ENCODE measurements at places on chromosomes 5 and 9.

DNA sequence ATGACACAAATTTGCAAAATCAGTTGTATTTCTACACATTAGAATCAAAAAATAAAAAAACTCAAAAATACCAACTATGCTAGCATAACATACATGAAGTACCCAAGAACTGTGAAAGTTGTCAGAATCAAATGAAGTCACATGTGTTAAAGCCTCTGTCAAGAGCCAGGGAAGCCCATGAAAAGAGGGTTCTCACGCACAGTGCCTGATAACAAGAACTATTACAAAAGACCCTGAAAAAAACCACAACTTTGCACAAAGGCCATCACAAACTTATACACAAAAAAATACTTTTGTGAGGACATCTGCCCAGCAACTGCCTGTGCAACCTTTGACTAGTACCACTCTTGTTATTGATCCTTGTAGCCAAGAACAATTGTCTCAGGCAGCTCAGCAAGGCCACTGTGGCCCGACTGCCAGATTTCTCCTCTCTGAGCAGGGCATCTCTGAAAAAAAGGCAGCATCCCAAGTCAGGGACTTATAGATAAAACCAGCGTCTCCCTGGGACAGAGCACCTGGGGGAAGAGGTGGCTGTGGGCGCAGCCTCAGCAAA is 28.9 kb upstream of the HNRNPA0 start:
- DNase-seq = no peak

DNA sequence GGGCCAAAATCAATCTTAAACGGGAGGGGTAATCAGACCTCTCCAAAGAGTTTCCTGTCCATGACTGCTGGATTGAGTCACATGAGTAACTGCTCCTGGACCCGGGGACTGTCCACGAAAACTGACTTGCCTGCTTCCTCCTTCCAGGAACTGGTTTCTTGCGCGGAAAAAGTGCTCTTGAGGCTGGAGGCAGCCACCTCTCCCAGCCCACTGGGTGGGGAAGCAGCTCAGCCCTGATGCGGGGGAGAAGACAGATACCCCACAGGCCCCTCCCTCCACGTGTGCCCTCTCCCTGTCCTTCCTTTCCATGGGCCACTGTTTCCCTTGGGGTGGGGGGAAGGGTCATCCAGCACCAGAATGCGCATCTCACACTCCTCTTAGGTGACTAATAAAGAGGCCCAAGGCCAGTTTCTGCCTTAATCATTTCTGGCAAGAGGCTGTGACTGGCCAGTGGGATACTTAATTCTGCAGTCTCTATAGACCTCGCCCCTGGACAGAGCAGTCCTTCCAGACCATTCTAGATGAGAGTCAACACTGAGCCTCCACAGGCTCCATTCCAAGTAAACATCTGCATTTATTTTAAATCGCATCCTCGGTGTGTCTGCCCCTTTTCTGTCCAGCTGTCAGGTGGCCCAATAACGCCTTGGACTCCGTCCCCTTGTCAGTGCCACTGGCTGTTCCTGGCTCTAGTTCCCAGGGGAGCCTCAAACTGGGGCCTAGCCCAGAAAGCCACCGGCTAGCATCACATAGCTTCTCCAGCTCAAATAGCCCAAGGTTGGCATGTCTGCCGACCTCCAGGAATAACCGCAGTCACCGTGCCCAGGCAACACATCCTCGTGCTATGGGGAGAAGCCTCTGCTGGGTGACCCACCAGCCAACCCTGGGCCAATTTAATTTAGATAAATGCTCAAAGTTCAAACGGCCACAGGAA is 12.0 kb downstream of the REXO4 start:
- no peak for DNase-seq

GRCh38 chr9:134391319-134392231 is 65.3 kb downstream of the RXRA start:
- DNase-seq = peak; percentile 86

GRCh38 chr5:98906756-98907355 is 22.0 kb downstream of the CHD1 start:
- DNase-seq = no peak

DNA sequence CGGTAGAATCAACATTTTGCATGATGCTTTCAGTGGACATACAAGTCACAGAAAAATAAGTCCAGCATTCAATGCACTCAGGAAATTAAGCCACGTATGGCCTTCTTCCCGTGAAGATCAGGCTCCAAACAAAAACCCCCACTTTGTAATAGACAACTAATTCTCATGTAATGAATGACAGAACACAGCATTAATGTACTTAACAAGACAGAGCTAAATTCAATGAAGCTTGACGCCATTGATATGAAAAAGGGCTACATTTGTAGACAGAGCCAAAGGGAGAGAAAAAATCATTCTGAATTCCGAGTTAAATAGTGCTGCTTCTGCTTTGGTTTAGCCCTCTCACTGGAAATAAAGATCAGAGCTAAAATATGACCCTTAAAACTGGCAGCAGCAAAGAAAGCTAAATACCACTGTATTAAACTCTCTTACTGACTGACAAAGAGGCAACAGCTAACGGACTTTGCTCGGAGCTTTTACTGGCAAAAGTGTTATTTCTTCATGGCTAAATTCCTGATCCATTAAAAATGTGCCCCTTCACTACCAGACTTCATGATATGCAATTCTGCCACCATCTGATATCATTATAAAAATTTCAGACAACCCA is 250.5 kb downstream of the BNC2 start:
- no peak for DNase-seq

GRCh38 chr5:103114440-103114839 is 5.5 kb downstream of the GIN1 start:
- DNase-seq = no peak

GRCh38 chr9:4066120-4066519 is 233.7 kb downstream of the GLIS3 start:
- no peak for DNase-seq

- no peak for DNase-seq
These were observed 37.0 kb upstream of the LCP2 start for GRCh38 chr5:170334626-170335025.

GRCh38 chr9:128818099-128818838 is at the start of gene ENDOG:
ENDOG (plus strand) TSS chr9:128818500; CDS start chr9:128818685, 185 bp downstream.
- DNase-seq = peak; percentile 98

- DNase-seq = no peak
These were observed 43.0 kb downstream of the USP20 start for GRCh38 chr9:129878291-129878690.

GRCh38 chr5:174303035-174303434 is 257.5 kb downstream of the NSG2 start:
- DNase-seq = no peak

DNA sequence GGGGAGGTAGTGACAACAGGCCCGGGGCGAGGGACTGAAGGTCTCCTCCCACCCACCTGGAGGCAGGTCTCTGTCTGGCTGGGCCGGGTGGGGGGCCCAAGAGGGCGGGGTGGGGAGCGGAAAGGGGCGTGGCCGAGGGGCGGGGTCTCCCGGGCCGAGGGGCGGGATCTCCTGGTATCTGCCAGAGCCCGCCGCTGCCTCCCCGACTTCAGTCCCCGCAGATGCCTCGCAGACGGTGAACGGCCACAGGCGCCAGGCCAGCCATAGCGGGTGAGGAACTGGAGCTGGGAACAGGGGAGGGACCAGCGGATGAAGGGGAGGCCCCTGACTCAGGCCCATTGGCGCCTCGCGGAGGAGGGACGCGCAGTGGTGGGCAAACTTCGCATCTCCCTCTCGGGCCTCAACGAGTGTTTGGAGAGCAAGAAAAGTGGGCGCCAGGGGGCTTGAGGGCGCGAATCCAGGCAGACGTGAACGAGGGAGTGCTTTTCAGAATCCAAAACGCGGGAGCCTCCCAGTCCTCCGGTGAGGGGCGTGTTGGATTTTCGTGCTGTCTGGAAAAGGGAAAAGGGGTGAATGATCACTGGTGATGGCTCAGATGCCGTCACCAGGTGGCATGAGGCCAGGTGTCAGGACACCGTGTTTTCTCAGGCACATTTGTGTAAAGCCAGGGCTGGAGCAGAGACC is at the start of gene ADGRD2:
TSS of gene ADGRD2 (plus strand) at position 211 of the 684 bp plus-strand sequence. CDS start 1,216 bp downstream, outside the sequence.
- no peak for DNase-seq

- DNase-seq = no peak
These were observed 69.8 kb downstream of the EQTN start for GRCh38 chr9:27227192-27227591.

GRCh38 chr5:155783246-155783645 is 543.7 kb upstream of the SGCD start:
- no peak for DNase-seq

- DNase-seq = no peak
These were observed at the start of gene IRX1 for GRCh38 chr5:3595006-3595961. IRX1 (plus strand) TSS chr5:3595832; CDS start chr5:3596106, 274 bp downstream.

DNA sequence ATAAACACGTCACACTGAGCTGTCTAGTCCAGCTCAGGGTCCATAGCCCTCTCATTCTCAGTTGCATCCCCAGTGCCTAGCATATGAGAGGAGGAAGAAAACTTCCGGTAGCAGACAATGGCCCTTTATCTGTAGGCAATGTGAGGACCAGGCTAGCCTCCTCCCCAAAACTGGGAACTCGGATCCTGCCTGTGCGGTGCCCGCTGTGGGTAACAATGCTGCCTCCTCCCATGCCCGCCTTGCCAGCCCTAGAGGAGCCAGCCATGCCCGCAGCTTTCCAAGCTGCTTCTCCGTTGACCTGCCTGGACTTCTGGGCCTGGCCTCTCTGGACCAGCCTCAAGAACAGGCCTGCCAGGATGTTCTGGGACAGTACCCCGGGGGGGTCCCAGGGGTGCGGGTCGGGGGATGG is 74.6 kb upstream of the ORM1 start:
- DNase-seq = no peak

GRCh38 chr5:180580681-180581080 is 10.6 kb downstream of the SCGB3A1 start:
- no peak for DNase-seq

DNA sequence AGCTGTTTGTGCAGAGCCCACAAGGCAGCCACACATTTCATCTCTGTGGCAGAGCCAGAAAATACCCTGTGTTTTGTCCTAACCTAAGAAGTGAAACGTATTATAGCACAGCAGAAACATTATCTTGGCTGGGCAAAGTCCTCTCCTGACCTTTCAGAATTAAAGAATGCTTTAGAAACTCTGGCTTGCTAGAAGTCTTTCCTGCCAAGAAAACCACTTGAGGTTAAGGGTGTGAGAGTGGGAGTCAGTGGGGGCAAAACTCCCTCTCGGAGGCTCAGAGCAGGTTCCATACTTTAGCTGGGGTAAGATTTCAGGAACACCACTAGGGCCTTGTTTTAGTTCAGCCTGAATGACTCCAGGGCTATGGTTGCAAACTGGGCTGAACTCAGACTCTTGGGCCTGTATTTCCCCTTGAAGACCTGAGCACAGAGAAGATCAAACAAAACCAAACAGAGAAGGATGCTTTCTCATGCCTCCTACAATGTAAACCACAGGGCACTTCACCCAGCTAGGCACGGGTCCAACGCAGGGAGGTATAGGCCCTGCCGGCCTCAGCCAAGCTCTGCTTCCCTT is 48.0 kb downstream of the ZNF366 start:
- no peak for DNase-seq

GRCh38 chr5:123582550-123583285 is 70.7 kb downstream of the CSNK1G3 start:
- DNase-seq = no peak

DNA sequence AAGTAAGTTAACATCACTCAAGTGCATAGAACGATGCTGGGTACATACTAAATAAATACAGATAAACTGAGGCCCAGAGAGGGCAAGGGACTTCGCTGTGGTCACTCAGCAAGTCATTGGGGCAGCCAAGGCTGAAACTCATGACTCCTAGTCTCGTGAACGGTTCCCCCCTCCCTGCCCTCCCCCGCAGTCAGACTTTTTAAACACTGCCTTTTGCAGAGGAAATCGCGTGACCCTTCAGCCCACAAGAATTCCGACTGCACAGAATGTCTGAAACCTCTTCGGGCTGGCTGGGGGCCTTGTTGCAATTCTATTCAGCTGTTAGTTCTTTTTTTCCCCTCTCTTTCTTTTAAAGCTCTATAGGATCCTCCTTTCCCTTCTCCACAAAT is 28.1 kb downstream of the NEK6 start:
- DNase-seq = peak; percentile 60

- DNase-seq = no peak
These were observed 145.6 kb downstream of the HSD17B3 start for GRCh38 chr9:96156171-96156974.

DNA sequence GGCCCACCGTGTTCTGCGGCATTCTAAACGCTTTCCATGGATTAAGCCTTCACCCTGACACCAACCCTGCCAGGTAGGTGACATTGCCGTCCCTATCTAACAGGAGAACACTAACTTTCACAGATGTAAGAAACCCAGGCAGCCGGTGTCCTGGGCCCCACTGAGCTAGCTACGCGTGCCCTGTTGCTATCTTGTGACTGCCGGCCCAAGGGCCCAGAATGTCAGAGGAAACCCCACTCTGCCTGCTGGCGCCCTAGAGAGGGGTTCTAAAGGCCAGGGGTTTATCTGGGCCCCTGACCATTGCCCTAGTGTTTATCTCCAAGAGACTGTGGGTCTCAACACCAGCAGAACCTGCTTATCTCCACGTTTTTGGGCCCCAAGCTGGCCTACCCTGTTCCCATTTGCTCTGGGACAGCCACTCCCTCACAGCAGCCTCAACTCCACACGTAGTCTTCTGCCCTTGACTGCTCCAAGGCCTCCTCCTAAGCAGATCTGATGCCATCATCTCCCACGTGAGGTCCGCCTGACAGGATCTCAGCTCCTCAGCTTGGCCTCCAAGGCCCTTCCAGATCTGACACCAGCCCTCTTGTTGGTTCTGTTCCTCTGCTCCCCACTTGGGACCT is 18.1 kb upstream of the ZBTB34 start:
- DNase-seq = no peak

DNA sequence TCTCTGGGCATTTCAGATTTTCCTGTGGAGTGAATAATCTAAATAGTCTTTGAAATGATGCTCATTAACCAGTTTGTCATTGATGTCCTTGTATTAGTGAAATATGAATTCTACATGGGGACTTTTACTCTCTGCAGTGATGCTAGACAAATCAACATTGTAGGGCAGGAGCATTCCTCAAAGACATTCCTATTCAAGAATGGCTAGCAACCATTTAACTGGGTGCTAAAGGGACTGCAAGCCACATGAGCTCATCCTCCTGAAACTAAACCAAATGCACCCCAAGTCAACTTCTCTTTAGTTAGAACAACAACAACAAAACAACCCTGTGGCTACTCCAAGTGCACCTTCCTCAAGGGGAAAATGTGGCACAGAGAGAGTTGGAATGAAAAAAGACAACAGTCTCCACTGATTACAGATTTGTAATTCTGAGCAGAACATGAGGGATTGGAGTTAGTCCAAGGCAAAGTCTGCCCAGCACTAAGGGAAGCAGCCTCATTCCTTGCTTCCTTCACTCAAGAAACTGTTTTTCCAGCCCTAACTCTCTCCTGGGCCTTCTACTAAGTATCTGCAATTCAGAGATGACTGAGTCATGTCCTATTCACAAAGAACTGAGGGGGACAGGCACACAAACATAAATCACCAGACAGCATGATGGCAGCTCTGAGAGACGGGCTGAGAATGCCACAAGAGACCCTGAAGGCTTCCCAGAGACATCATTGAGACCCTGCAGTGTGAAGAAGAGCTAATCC is 82.0 kb upstream of the WWC1 start:
- DNase-seq = no peak

GRCh38 chr9:88801214-88801796 is 190.0 kb upstream of the S1PR3 start:
- no peak for DNase-seq
